Uterus (tissue), 4 donors: ENCODE measurements at places on chromosomes 16 and 17. TPM values are rescaled to one million over a fixed set of nuclear protein-coding genes. Genes with fewer than 3 reads are reported as not detected.

DNA sequence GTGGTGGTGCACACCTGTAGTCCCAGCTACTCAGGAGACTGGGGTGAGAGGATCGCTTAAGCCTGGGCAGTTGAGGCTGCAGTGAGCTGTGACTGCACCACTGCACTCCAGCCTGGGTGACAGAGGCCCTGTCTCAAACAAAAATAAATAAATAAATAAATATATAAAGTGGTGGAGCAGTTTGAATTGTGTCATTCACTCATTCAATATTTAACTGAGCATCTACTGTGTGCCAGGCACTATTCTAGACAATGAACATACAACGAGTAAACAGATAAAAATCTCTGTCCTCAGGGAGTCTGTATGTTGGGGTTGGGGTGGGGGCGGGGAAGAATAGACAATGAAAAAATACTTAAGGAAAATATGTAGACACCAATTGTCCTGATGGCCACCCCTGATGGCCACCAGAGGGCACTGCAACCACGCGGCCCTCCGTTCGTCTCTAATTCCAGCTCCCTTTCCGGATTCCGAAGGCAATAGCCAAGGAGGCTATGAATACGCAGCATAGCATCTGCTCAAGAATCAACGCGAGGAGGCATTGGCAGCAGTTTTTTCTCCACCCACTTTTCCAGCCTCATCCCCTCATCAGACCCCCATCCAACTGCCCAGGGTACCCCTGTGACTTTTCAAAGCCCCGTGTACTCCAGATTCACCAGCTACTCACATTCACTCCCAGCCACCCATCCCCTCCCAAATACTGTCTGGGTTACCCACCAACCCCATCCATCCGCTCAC lies 21.4 kb downstream of the QPRT start:
- DNase-seq = peak; percentile 73

DNA sequence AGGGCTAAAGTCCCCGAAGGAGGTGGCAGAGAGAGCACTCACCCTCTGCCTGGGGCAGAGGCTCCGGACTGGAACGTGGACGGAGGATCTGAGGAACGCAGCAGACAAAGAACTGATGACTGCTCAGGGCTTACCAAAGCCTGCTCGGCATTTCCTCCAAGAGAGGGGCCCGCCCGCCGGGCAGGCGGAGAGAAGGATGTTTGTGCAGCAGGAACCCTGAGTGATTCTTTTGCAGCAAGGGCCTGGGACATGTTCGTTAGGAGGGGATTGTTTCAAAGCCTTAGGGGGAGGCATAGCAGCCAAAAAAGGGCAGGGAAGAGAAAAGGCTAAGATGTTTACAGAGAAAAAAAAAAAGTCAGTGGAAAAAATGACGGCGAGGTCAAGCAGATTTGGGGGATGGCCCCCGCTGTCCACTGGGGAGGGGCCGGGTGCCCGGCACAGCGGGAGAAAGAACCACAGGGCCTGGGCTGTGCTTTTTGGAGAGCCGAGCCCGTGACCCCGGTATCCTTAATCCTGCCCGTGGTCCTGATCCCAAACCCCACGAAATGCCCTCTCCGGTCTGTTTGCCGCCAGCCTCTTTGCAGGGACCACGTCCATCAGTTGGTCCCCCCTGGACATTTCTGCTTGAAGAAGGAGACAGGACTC lies 129.3 kb downstream of the NTN1 start:
- peak; percentile 33 for DNase-seq

Gene KRT17
- not detected for total RNA-seq

Gene KRTAP4-11
- total RNA-seq = not detected

Gene OTOP3
- not detected for total RNA-seq

DNA sequence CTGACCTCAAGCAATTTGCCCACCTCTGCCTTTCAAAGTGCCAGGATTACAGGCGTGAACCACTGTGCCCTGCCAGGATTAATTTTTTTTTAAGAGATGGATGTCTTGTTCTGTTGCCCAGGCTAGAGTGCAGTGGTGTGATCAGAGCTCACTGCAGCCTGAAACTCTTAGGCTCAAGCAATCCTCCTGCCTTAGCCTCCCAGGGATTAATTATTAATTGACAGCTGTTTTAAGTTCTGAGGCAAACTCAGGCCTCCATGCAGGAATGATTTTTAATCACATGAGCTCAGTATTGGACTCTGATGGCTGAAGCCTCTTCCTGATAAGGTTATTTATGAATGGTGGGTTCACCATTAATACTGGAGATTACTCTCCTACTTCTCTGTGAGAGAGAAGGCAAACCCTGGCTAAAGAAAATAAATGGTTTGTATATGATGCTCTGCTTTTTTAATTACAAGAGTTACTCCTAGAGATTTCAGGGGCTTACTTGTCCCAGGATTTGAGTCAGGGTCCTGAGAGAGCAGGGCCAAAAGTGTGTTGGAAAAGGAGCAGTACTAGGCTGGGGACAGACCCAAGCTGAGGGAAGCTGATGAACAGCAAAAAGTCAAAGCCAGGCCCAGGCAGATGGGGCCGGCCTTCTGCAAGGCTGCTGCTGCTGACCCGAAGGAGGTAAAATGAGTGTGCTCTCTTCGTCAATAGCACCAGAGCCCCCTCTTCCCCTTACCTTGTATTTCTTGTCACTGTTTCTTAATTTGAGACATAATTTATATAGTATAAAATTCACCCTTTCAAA lies 56.9 kb upstream of the HAS3 start:
- DNase-seq = no peak

GRCh38 chr16:28052274-28053128 lies 11.0 kb downstream of the GSG1L start:
- no peak for DNase-seq

- no peak for DNase-seq
These were observed 1.3 kb upstream of the GJC1 start for GRCh38 chr17:44831371-44831770.

Gene TBC1D3E
- not detected for total RNA-seq

DNA sequence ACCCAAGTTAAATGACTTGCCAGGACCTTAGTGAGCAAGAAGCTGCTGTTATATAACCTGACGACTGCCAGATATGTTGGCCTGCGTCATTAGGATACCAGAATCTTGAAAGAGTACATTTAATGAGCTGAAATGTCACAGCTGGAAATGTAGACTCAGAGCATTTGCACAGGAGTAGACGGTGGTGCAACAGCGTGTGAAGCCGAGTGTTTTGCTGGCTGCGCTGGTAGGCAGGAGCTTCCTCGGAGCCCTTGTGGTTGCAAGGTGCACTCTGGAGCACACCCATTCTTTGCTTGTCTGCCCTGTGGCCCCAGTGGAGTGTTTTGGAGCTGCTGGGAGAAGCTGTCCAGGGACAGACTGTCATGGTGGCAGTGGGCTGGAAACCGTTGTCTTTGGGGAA lies 79.3 kb downstream of the BANP start:
- peak; percentile 45 for DNase-seq

Gene PRSS53
- total RNA-seq = under 0.01 TPM

DNA sequence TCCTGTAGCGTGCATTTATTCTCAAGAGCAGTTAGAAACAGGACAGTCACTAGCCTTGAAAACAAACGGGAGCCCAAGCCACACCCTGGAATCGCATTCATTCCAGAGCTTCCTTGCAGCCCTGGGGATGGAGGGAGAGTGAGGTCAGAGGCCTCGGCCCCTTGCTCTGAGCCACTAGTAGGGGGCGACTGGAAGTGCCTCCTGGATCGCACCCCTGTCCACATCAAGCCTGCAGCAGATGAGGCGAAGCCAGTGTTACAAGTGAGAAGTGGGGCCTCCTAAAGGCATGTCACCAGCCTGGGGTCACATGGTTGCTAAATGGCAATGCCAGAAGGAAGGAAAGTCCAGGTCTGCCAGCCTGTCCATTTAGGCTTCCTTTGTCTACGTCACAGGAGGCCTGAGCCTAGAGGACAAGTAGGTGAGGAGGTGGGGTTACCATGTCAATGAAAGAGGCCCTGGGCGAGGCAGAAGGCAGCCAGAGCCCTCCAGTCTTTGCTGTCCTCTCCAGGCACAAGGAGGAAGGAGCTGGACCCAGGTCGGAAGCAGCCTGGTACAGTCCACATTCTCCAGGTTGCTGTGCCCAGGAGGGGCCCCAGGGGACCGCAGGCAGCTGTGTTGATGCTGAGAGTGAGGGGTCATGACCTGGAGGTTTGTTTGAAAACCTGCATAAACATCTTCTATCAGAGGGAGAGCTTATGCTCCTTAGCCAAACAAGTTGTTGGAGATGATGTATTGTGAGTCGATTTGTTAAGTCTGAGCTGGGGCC lies 3.0 kb upstream of the RCVRN start:
- DNase-seq = no peak

GRCh38 chr16:9238346-9238745 lies 146.9 kb downstream of the HAPSTR1 start:
- no peak for DNase-seq

- DNase-seq = no peak
These were observed 70.6 kb upstream of the CLEC3A start for GRCh38 chr16:77951788-77952187.

Gene ZNF207
- total RNA-seq = 252 TPM

Gene OTOA
- total RNA-seq = 0.21 TPM

DNA sequence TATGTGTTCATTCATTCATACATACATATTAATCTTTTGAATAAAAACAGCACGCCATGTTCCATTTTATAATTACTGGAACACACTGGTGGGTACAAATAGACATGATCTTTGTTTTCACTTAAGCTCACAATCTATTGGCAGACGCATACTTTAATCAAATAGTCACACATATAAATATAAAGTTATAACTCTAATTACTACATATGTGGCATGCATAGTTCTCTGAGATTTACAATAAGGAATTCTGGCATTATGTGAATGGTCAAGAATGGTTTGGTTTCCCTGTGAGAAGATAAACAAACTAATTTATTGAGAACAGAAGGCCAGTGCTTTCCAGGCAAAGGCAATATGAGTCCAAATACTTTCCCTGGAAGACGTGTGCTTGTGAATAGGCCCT lies 576.2 kb downstream of the CDH8 start:
- no peak for DNase-seq

DNA sequence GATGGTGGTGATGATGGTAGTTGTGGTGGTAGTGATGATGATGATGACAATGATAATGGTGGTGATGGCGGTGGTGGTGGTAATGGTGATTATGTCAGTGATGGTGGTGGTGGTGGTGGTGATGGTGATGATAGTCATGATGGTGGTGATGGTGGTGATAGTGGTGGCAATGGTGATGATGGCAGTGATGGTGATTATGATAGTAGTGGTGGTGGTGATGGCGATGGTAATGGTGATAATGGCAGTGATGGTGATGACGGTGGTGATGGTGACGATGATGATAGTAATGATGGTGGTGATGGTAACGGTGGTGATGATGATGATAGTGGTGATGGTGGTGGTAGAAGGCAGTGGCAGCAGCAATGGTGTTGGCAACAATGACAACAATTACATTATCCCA lies 55.3 kb downstream of the RBFOX3 start:
- no peak for DNase-seq

Gene C17orf50
- total RNA-seq = not detected

DNA sequence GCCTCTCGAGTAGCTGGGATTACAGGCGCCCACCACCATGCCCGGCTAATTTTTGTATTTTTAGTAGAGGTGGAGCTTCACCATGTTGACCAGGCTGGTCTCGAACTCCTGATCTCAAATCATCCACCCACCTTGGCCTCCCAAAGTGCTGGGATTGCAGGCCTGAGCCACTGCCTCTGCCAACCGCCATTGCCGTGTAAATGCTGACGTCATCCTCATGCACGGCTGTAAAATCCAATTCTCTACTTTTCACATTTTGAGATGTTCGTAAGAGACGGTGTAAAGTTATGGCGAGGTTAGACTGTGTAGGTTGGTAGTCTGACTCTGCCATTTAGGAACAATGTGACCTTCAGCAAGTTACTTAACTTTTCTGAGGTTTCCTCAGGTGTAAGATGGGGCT lies 1.7 kb upstream of the DNAJA2 start:
- DNase-seq = no peak

- no peak for DNase-seq
These were observed 223.3 kb upstream of the CHMP6 start for GRCh38 chr17:80768389-80768788.

DNA sequence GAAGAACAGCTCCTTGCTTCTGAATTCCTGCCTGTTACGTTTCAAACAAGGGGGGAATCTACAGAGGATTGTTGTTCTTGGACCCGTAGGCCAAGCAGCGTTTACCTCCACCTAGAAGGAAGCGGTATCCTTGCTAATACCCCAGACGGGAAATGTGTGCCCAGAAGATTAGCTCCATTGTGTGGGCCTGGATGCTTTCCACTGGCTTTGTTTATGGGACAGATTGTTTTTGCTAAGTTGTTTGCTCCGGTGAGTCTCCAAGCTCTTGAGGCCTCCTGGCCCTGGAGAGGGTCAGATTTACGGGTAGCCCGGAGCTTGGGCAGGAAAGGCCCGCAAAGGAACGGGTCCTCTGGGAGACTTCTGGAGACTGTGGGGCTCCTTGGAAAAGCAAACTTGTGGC lies 28.4 kb upstream of the MRTFB start:
- peak; percentile 59 for DNase-seq

Gene KRTAP4-5
- total RNA-seq = not detected

DNA sequence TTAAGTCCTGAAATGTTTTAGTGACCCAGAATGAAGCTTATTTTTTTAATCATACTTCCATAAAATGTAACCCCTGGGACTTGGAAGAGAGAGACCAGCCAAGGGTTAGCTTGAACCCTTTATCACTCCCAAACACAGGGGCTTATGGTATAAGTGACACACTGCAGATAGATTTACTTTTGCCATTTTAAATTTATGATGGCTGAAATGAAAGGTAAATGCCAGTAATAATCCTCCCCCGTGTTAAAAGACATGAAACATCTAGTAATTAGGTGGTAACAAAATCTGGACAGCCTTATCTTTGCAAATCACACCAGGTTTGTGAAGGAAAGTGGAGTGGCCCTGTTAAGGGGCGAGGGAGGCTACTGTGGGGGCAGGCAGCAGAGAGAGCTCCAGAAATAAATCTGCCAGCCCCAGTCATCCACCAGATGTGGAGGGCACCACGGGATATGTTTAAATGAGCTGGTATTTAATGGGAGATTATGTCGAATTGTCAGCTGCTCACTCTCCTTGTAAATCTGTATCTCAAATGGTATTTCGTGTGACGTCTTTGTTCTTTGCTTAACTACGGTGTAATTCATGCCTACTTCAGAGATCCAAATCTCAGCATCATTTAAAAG lies 326.5 kb downstream of the WWOX start:
- no peak for DNase-seq

Gene KRT20
- total RNA-seq = 0.29 TPM

Gene ACSM5
- total RNA-seq = not detected

Gene MEIOB
- total RNA-seq = not detected
